ENCODE measurements at places on chromosomes 11 and 22.

DNA sequence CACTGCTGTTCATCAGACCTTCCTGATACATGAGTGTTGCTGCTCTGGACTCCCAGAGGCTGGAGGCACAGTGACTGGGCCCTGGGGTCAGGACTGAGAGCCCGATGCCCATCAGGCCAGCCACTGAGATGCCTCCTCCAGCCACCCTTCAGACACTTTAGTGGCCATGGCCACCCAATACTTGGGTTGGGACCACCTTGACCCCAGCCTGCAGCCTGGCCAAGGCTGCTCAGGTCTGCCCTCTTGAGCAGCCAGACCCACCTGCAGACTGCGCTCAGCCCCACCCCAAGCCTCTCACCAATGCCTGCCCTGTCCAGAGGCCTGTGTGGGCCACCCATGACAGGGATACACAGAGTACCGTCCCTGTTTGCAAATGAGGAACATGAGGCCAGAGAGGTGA is 4.2 kb downstream of the RNF215 start:
- DNase-seq, result no peak

DNA sequence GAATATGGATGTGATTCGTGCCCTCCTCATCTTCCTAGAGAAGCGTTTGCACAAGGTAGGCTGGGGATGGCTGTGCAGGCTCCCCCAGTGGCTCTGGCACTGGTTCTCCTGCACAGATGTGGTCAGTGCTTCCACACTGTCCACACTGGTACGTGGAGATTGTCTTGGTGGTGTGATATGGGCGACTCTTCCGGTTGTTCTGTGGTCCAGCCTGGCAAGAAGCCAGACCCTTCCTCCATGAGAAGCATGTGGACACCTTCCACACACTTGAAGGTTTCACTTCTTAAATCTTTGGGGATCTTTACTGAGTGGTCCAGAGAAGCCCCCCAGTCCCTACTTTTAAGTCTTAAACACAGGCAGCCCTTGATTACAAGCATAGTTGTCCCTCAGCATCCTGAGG is 3.8 kb downstream of the RIC8A start:
- no peak for DNase-seq

GRCh38 chr11:68337399-68337835 is 25.0 kb downstream of the LRP5 start:
- no peak for DNase-seq

- DNase-seq, result no peak
Measured at GRCh38 chr11:130159657-130160497, at the start of gene ST14. TSS of gene ST14 (plus strand) at chr11:130159782. CDS start at chr11:130159980, 198 bp downstream.

- peak; percentile 53 for DNase-seq
Measured at GRCh38 chr22:40044870-40045834, 50.4 kb downstream of the FAM83F start.

GRCh38 chr11:125950696-125951651 is 5.1 kb downstream of the VSIG10L2 start:
- DNase-seq, result no peak

GRCh38 chr11:65488273-65489034 is 10.4 kb upstream of the MALAT1 start:
- no peak for DNase-seq

DNA sequence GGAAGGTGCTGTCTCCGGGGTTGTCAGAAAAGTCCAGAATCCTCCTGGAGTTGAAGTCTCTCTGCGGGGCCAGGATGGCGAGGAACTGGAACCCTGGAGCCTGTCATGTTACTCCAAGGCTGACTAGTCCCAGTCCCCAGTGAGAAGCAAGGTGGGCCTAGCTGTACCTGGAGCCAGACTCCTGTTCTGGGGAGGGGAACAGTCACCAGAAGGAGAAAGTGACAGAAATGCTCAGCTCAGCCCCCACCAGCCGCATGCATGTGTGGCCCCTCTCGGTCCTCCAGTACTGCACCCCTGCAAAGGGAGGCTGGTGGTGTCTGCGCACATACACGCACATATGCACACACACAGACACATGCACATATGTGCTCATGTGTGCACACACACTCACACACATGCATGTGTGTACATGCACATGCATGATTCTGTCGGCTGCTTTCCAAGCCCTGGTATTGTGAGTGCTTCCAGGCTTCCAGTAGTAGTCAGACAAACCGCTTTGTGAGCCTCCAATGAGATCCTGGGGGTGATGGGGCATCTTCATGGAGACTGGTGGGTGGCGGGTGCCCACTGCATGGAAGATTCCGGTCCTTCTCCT is 54.3 kb downstream of the RTL6 start:
- DNase-seq, result no peak

DNA sequence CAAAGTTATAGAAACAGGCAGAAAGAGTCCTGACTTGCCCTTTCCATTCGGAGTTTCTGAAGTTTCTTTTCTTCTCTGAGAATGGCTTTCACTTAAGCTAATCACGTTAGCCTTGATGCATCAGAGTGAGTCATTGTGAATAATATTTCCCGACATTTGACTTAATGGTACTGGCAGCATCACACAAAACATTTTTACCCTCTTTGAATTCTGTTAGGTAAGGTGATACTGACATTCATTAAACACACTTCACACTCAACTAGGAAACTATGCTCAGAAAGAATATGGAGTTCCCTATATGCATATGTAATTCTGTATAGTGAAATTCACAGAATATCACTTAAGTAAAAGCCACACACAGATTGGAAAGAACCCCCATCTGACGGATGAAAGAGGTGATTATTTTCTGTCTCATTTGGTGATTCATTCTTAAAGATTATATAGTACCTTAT is 120.8 kb upstream of the ARHGAP20 start:
- no peak for DNase-seq

GRCh38 chr11:86999859-87000753 is 37.6 kb upstream of the TMEM135 start:
- no peak for DNase-seq

DNA sequence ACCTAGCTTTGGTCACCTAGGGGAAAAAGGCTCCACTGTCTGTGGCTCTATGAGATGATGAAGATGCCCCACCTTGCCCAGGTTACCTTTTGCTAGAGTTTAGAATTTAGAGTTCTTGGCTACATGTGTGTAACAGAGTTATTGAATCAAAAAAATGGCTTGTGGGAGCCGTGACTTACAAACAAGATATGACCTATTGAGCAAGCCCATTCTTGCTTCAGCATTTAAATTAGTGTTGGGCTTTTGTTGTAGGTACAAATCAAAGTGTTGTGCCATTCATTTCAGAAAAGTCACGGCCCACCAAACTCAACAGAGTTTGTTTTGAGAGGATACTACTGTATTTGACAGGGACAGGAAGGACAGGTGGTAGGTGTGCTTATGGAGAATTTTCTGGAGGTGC is 768.8 kb downstream of the NTM start:
- no peak for DNase-seq

GRCh38 chr22:32758866-32759385 is 42.6 kb upstream of the TIMP3 start:
- DNase-seq, result no peak

DNA sequence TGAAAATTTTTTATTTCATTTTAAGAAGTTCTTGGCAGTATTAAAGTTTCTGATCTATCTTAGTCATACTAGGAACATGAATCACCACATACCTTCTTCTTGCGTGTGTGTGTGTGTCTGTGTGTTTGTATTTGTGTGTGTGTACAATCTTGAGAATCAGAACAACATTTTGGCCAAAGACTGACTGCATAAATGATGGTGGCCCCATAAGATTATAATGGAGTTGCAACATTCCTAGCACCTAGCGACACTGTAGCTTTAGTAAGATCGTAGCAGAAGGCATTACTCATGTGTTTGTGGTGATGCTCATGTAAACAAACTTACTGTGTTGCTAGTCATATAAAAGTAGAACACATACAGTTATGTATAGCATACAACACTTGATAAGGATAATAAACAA is 205.4 kb downstream of the FAM76B start:
- DNase-seq, result no peak

GRCh38 chr11:121552644-121553043 is 99.9 kb upstream of the SORL1-AS1 start:
- no peak for DNase-seq

GRCh38 chr11:117492578-117493251 is 165.1 kb downstream of the CEP164 start:
- DNase-seq, result no peak

DNA sequence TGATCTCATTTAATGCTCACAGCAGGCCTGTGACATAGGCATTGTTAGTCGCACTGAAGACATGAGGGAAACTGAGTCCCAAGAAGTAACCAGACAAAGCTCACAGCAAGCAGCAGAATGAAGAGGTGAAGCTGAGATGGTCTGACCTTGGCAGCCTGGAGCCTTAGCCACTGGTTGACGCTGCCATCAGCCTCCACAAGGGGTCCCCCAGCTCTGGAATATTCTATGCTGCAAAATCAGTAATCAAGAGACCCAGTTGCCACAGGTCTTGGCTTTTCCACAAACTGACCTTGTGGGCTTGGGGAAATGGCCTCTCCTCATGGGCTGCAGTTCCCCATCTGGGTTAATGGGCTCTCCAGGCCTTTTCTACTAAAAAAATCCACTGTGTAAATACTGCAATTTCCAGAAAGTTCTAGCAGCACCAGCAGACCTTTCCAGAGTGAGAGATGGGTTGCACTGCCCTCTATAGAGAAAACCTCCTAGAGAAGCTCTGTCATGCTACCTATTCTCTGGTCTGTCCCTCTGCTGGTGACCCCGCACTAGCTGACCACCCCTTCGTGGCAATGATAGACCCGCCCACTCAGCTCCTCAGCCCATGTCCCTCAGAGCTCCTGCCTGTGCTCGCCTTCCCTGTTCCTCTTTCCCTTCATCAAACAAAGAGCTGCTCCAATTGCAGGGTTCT is 22.6 kb upstream of the ISX start:
- DNase-seq, result no peak

GRCh38 chr11:72975778-72976521 is 161.7 kb downstream of the ATG16L2 start:
- DNase-seq, result no peak

GRCh38 chr11:20010156-20010850 is 150.0 kb downstream of the DBX1 start:
- DNase-seq, result no peak

DNA sequence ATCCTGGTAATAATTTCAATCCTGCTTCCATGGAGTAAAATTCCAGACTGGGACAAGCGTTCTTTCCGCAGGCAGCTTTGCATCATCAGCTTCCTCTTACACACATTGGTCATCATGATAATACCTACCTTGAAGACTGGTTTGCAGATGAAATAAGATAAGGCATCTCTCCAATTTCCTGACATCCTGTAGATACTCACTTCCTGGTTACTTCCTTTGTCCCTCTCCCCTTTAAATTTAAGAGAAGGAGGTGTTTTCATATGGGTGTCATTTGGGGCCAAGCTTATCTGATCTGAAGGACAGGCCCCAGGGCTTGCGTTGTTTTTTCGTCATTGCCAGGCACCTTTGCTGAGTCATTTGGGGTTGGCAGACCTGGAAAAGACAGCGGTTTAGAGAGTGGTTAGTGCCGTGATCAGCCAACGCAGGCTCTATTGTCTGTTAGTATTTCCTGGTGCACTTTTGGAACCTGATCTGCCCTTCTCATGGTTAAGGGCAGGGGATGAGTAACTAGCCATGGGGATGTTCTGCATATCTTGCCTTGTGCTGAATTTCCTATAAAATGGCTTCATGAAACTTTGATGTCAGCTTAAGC is 24.1 kb downstream of the GRAMD1B start:
- DNase-seq, result peak; percentile 9

DNA sequence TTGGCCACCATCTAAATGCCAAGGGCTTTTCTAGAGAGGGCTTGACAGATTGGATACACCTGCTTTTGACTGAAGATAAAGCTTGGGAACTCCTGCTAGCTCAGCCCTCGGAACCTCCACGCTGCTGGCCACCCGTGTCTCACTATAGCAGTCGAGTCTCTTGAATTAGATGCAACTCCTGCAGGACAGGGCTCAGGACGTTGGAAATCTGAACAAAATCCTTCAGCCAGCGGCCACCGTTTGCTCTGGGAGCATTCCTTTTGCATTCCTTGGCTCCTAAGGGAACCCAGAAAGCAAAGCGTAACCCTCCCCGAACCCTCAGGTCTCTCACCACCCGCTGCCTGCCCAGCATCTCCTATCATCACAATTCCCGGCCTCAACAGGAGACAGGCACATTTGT is 77.8 kb downstream of the GRIK4 start:
- no peak for DNase-seq

- no peak for DNase-seq
Measured at GRCh38 chr11:824942-825341, 2.8 kb upstream of the CRACR2B start.

- no peak for DNase-seq
Measured at GRCh38 chr11:129418039-129418438, 42.4 kb downstream of the BARX2 start.

DNA sequence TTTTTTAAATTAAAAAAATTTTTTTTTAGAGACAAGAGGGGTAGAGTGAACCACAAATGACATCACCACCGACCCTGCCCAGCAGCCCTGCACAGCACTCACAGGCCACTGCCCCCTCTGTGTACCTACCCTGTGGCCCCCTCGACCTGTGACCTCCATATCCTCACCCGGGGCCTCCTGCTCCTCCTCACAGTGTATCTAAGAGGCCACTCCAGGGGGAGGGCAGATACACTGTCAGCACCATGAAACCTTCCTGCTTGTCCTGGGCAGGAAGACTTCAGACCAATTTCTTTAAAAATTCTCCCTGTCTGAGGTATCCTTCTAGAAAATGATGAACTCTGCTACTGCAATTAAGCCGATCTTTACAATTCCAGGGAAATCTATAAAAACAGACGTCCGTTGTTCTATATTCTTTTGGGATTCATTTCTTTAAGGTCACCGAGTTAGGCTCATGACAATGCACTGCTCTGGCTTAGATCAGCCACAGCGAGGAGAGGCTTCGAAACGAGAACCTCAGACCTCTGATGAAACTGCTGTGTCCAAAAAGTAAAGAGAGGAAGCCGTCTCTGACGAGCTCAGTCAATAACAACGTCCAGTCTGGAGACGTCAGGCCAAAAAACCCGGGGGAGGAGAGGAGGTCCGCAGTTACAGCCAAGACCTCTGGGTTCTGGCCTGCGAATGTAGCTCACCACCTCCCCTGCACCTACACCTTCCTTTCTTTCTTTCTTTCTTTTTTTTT is 17.5 kb downstream of the NFAM1 start:
- DNase-seq, result no peak

DNA sequence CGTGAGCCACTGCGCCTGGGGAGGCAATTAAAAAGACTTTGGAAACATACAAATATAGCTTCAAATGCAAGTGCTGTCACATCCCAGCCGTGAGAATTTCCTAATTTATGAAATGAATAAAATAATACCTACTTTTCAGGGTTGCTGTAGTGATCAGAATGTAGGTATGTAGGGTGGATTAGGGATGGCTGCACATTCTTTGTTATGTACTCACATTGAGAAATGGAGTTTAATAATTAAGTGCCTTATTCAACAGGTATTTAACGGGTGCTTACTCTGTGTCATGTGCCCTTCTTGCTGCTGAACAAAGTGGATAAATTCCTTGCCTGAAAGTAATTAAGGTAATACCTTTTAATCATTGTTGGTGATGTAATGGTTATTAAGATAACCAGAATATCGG is 37.0 kb downstream of the MMP7 start:
- no peak for DNase-seq

- DNase-seq, result no peak
Measured at GRCh38 chr11:48077251-48077650, 96.9 kb downstream of the PTPRJ start.

- DNase-seq, result no peak
Measured at GRCh38 chr11:83392556-83392955, 106.4 kb upstream of the CCDC90B start.

Data from stimulated activated CD8-positive, alpha-beta memory T cell treated with anti-CD3 and anti-CD28 coated beads, Interleukin-4, amount 100 ng/mL, for 1 hour (primary cell).